Muscle of arm (tissue), 14 donors: ENCODE measurements at places on chromosomes 2 and 18.

DNA sequence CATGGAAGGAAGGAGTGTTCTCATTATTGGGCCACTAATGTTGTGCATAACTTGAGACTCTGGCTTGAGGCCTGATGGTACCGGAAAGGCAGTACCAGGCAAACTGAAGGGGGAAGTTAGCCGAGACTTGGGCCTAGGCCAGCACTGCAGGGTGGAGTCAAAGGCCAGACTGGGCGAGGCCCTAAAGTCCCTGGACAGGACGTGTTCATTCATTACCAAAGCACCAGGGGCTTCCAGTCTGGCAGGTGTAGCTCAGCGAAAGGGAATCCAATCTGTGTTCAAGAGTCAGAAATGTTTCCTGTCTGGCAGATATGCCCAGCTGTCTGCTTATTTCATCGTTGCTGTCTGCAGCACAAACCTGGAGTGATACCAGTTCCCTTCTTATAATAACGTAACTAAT is 4.7 kb upstream of the ITSN2 start:
- peak; percentile 38 for DNase-seq

GRCh38 chr18:59669872-59670657 is 27.2 kb downstream of the CCBE1 start:
- DNase-seq = no peak

DNA sequence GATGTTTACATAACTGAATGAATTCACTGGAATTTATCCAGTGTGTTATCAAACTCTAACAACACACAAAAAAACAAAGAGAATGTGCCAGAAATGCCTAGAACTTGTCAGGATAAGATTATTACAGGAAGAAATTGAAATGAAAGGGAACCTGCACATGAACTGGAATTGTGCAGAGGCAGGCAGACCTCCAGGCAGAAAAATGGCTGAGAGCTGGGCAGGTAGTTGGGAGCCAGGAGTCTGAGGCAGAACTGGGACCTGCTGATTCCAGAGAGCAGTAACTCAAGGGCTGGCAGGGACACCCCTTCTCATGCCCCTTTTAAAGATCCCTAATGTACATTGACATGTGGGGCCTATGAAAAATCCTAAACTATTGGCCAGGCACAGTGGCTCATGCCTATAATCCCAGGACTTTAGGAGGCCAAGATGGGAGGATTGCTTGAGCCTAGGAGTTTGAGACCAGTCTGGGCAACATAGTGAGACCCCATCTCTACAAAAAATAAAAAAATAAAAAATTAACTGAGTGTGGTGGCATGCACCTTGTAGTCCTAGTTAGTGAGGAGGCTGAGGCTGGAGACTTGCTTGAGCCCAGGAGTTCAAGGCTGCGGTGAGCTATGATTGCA is 674 bp upstream of the SP110 start:
- no peak for DNase-seq

GRCh38 chr18:37567994-37568359 is 2.4 kb upstream of the CELF4 start:
- DNase-seq = no peak
